NCI-H774 (cell line): ENCODE measurements at places on chromosomes 16 and 17.

DNA sequence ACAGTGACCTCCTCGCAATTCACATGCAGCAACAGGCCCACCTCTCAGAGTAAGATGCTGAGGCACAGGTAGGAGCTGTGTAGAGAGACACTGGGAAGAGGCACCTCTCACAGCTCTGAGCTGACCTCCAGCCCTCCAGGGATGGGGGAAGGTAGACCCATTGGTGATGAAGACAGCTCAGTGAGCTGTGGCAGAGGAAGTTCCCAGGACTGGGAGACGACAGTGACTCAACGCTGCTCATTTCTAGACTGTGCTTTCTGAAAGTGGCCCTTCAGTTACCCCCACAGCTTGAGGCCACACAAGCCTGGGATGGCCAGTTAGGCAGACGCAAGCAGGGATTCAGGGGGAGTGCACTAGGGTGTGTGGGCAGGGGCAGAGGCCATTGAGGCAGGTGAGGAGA is 2073.2 kb downstream of the TP53TG3F start:
- no peak for DNase-seq

- DNase-seq: peak; percentile 2
Measured at GRCh38 chr16:6684076-6684673, 648.5 kb upstream of the RBFOX1 start.

- no peak for DNase-seq
Measured at GRCh38 chr17:43461185-43461584, 22.6 kb upstream of the DHX8 start.

DNA sequence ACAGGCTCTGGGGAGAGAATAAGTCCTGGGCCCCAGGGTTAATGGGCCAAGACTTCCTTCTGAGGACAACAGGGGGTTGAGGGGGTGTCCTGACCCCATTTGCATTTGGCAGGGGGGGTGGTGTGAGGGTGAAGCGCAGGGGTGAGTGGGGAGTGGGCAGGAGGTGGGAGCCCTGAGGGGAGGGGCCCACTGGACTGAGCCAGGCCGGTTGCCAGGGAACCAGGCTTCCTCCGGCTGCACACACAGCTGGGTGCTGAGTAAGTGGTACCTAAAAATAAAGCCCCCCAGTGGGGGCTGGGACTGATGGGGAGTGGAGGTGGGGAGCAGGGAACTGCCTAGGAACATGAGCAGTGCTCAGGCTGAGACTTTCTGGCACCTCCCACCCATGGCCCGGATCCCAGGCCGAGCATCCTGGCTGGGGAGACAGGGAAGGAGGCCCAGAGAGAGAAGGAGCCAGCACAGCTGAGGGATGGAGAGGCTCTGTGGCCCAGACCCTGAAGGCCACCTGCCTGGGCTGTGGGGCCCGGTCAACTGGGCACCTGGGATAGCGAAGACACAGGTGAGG is 7.5 kb upstream of the RASD1 start:
- DNase-seq: no peak

GRCh38 chr17:74744714-74745547 is 3.5 kb upstream of the NHERF1 start:
- peak; percentile 78 for DNase-seq

DNA sequence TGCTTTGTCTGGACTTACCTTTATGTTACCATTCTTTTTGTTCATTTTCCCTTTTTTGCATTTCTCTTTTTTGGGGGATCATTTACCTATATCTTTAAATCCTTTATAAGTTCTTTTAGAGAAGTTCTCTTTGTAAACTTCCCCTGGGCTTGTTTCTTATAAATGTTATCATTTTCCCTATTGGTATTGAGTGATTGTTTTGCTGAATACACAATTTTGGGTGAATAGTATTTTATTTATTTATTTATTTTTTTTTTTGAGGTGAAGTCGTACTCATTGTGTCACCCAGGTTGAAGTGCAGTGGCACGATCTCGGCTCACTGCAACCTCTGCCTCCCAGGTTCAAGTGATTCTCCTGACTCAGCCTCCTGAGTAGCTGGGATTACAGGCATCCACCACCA is 18.4 kb downstream of the TBX21 start:
- no peak for DNase-seq

GRCh38 chr17:80252871-80253270 is 7.8 kb upstream of the RNF213 start:
- DNase-seq: no peak

DNA sequence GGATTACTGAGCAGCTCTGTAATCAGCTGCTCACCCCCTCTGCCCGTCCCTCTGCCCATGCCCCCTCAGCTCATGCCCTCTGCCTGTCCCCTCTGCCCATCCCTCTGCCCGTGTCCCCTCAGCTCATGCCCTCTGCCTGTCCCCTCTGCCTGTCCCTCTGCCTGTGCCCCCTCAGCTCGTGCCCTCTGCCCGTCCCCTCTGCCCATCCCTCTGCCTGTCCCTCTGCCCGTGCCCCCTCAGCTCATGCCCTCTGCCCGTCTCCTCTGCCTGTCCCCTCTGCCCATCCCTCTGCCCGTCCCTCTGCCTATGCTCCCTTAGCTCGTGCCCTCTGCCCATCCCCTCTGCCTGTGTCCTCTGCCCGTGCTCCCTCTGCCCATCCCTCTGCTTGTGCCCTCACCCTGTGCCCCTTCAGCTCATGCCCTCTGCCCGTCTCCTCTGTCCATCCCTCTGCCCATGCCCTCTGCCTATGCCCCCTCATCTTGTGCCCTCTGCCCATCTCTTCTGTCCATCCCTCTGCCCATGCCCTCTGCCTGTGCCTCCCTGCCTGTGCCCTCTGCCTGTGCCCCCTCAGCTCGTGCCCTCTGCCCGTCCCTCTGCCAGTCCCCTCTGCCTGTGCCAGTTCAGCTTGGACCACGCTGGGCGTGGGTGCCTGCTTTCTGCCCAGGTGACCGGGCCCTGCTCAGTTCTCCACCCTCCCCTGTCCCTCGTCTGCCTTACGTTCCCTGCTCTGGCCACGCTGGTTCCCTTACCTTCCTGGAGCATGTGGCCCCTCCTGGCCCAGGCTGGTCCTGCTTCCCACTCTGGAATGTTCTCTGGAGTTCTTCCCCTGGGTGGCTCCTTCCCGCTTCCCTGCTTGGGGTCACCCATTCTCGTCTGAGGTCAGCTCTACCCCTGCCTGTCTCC is 97.6 kb downstream of the NPIPB11 start:
- no peak for DNase-seq

- DNase-seq: no peak
Measured at GRCh38 chr16:30491744-30492308, 19.3 kb downstream of the ITGAL start.

GRCh38 chr16:56262148-56262547 is 70.9 kb downstream of the GNAO1 start:
- DNase-seq: no peak

- DNase-seq: no peak
Measured at GRCh38 chr17:76121932-76122430, 18.4 kb upstream of the EXOC7 start.

- DNase-seq: no peak
Measured at GRCh38 chr16:86444261-86444660, 66.1 kb upstream of the FOXF1 start.

DNA sequence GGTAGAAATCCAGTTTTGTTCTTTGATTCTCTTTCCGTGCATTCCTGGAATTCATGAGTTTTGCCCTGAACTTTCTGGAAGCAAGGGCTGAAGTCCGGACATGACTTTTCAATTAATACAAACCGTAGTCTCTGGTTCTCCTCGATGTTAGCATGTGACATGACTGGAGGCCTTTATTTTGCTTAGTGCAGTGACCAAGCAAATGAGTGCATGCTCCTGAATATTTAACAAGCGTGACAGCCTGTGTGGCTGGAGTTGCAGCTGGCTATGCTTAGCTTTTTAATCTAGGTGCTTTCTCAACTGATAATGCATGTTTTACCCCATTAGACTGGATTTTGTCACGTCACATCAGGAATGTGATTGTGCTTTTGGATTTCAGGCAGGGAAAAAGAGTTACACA is 302.1 kb downstream of the MAP2K6 start:
- no peak for DNase-seq

DNA sequence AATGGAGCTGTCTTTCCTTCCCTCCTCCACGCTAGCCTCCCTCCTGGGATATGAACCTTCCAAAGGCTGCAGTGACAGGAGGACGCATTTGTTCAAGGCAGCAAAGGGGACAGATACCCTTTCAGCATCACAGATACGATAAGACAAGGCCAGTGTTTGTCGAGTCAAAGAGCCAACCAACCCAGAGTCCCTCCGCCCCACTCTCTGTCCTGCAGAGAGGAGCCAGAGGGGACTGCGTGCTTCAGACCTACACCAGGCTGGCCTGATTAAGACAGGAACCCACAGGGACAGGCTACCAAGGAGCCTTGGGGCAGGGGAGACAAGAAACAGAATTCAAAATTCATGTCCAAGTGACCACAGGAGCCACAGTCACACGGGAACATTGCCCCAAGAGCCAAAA is 72.6 kb upstream of the CDH5 start:
- DNase-seq: no peak

- no peak for DNase-seq
Measured at GRCh38 chr16:79598348-79599181, 2.0 kb downstream of the MAF start.

- DNase-seq: no peak
Measured at GRCh38 chr17:81885869-81886548, 5.4 kb downstream of the ALYREF start.

DNA sequence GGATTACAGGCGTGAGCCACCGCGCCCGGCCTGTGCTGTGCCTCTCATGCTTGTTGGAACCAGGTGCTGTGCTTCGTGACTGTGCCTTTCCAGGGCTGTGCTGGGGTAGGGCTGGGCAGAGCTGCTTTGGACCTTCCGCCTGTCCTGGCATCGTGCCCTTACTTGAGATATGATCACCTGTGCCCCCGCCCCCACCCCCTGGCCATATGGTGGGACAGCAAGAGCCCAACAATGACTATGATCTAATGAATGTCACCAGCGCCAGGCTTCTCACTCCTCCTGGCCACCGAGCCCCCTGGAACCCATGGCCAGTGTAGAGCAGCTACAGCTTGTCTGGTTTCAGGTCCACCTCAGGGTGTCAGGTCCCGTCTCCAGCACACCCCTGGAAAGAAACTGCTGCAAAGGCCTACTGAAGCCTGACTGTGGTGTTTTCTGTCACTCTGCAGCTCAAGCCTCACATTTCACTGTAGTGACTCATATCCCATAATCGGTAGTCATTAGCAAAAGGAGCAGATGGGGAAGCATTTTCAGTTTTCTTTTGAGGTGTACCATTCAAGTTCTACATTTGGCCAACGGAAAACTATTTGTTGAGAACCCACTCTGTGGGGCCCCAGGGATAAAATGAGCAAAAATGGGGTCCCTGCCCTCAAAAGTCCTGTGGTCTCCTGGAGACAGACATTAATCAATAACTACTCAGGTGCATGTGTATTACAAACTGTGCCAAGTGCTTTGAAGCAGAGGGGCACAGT is 22.1 kb downstream of the FCSK start:
- no peak for DNase-seq

DNA sequence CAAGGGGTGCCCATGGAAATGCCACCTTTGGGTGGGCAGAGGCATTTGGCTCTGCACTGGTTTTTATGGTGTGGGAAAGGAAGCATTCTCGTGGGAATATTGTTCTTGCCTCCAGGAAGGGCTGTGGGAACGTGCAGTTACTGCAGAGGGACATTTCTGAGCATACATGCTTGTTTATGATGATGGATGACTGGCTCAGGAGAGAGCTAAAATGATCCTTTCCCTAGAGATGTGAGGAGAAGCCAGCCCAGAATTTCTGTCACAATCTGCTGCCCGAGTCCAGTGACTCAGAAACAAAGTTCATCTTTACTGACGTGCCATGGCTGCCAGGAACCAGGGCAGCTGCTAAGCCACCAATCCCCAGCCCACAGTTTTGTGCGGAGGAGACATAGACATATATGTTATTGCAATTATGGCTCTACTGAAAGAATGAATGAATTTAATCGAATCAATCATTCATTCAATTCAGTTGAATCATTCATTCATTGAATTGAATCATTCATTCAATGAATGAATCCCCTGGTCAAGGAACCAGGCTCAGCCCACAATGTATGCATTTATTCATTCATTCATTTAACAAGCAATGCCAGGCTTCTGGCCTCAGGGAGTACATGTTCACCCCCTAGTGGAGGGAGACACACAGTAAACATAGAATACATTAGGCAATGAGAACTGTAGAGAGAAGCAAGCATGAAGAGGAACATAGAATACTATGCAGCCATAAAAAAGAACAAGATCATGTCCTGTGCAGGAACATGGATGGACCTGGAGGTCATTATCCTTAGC is 414.4 kb upstream of the HSBP1 start:
- DNase-seq: no peak

DNA sequence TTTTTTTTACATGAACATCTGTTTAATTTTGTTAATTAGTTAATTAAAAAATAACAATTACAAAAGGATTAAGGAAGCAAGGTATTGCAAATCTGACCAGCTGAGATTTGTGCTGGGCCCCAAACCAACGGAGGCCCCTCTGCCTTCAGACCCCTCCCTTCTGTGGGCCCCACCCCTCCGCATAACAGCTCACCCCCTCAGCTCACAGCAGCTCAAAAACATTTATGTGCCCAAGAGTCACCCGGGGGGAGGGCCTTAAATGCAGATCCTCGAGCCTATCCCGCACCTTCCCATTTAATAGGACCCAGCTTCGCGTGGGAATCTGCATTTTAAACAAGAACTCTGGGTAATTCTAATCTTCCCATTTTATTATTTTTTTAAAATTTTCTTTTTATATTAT is 75.0 kb downstream of the MGAT5B start:
- DNase-seq: no peak

- no peak for DNase-seq
Measured at GRCh38 chr17:46745376-46745775, 73.1 kb downstream of the WNT3 start.

DNA sequence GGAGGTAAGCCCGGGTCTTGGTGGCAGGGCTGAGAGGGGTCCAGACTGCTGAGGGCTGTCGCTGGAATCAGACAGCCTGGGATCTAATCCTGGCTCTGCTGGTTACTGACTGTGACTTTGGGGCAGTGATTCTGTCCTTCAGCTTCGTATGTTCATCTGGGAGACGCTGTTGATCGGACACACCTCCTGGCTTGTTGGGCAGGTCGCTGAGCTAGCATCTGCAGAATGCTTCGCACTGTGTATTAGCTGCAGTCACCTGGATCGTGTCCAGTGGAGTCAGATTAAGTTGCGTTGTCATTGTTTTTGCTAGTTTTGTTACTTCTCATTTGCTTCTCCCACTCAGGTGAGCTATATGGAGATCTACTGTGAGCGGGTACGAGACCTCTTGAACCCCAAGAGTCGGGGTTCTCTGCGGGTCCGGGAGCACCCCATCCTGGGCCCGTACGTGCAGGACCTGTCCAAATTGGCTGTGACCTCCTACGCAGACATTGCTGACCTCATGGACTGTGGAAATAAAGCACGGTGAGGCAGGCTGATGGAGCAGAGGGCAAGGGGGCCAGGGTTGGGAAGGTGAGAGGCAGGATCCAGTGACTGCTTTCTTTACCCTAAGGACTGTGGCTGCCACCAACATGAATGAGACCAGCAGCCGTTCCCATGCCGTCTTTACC is 4.5 kb downstream of the KIF1C start:
- no peak for DNase-seq

DNA sequence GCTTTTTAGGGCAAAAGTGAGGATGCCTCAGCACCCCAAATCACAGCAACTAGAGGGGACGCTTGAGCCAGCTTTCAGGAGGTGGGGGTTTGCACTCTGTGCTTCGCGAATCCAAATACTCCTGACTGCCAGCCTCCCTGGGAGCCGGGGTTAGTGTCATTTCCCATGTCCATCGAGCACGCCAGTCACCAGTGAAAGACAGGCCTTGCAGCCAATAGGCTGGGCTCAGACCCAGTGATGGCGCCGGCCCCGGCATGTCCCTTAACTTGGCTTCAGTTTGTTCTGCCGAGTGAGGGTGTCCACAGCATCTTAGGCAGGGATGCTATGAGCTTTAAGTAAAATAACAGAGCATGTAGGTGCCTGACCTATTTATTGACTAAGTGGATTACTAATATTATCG is 50.9 kb upstream of the CDC42EP4 start:
- DNase-seq: no peak

GRCh38 chr17:2595716-2596115 is 2.3 kb downstream of the PAFAH1B1 start:
- no peak for DNase-seq
